Nucleus accumbens (tissue), 56 donors: ENCODE measurements at places on chromosomes 3 and 15.

DNA sequence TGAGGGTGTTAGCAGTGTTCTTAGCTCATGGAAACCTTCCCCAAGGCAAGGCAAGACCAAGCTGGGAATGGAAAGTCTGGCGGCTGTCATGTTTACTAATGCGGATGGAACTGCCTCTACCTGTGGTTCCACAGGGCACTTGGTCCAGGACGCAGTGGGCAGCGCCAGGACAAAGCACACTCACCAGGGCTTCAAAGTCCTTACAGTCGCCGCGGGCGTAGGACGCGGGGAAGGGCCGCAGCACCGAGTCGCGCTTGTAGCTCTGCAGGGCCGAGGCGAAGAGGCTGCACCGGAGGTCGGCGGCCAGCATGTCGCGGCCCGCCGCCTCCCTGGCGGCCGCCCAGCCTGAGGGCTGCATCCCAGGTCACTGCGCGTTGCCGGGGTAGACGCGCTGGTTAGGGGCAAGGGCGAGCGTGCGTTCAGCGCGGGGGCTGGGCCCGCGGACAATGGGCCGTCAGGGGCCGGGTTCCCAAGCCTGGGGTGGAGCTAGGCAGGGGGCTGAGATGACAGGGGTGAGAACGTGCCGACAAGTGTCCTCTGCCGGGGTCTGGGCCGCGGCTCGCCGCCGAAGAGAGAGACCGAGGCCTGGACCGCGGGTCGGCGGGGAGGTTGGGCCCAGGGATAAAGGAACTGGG is 497 bp downstream of the PARP16 start:
- DNase-seq: no peak

GRCh38 chr3:160671231-160671630 is 5.7 kb upstream of the ARL14 start:
- no peak for DNase-seq

GRCh38 chr3:137300703-137301102 is 342.9 kb downstream of the IL20RB start:
- no peak for DNase-seq

DNA sequence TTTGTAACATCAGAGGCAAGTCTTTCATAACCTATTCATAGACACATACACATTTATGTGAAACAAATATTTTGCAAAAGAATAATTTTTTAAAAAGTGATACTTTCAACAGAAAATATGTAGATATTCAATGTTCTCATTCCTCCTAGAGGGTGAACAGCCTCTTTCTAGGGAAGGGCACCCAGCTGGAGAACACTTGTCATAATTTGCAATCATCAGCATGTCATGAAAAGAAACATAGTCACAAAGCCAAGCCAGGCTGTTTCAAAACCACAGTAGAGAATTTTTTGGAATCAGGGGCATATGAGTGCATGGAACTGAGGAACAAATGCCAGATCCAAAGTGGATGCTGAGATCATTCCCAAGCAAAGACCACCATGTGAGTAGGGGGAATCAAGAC is 406.9 kb upstream of the ADAMTS9 start:
- DNase-seq: no peak

DNA sequence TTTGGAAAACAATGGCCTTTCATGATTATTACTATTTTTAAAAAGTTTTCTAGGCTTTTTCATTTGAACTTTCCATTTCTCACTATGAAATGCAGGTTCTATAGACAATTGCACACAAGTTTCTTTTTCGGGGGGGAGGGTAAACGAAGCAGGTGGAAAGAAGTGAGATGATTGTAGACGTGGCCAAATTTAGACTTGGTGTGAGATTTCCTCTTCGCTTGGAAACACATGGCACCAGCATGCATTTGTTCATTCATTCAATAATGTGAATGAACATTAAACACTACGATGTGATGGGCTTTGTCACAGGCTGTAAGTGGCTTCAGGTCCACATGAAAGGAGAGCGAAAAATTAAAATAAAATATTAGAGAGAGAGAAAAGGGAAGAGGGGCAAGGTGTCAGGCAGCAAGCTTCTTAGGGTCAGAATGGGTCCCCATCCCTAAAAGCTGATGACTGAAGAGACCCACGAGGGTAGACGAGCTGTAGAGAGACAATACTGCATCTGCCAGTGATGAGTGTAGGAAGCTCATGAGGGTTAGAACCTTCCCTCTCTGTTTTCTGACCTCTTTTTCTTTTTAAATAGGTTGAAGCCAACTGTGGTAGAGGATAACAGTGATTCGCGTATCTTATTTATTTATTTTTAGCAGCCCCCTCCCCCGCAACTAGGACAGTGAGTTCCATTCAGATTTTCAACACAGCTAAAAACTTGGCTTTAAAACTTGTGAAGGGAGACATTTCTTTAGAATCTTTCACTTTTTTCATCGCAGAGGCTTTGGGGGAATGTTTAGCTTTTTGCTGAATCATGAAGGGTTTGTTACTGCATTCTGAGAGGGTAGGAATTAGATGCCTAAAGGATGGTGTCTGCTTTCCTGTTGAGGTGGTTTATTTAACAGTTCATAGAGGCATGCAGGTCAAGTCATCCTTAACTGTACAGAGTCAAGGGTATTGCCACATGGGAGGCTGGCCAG is 36.2 kb downstream of the GAP43 start:
- no peak for DNase-seq

- DNase-seq: peak; percentile 80
Measured at GRCh38 chr3:14431917-14432834, 29.8 kb downstream of the SLC6A6 start.

GRCh38 chr15:87672309-87673288 is 583.9 kb downstream of the NTRK3 start:
- no peak for DNase-seq

DNA sequence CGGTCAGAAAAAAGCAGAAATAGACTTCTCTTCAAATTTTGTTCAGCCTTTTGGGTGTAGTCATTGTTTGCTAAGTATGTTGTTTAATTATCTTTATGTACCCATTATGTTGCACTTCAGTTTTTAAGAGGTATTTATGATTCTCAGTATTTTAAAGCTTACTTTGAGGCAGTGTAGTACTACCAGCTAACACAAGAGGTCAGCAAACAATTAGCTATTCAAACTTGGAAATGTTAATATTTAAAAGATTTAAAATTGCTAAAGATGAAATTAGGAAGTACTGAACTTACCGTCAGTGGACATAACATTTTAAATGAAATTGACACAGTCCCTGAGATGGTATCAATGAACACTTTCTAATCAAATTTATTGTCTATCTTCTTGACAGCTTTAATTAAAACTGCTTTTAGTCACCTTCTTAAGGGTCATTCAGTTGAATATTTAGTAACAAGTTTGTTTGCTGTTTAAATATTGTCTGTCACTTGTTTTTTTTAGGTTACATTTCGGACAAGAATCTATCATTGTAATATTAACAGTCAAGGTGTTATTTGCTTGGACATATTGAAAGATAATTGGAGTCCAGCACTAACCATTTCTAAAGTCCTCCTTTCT is 28.1 kb downstream of the NKIRAS1 start:
- DNase-seq: no peak

DNA sequence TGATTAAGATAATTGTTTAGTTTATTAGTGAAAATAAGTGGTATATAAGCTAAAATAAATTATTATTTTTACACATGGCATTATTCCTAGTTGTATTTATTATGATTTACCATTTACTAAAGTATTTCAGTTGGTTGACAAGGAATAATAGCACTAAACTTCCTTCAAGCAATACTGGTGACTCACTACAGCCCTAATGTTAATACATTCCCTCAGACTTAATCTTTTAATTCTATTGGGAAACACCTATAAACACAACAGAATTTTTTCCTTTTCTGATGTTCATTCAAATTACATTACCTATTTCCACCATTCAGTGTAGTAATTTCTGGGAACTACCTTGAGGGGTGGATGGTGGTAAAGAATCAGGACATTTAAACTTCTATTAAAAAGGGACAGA is 264.0 kb downstream of the TIGIT start:
- DNase-seq: no peak

GRCh38 chr3:127689266-127689860 is 16.6 kb downstream of the ABTB1 start:
- no peak for DNase-seq

- DNase-seq: no peak
Measured at GRCh38 chr15:61157933-61158332, 71.2 kb downstream of the RORA start.

DNA sequence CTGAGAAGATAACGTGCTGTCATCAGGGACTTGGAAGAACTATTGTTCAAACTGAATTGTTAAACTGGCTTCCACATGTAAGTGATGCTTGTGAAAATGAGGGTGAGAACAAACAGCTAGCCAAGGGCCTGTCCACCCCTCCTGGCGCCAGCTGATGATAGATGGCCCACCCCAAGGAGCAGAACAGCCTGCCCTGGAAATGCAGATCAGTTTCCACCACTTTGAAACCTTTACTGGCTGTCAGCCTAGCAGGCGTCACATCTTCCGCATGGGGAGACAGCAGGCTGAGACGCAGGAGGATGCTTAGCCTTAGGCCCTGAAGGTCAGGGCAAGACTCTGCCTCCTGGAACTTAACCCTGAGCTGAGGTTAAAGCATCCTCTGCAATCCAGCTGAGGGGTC is 6.4 kb upstream of the SLC51B start:
- DNase-seq: no peak

GRCh38 chr3:98518816-98519215 is 3.9 kb downstream of the CLDND1 start:
- peak; percentile 11 for DNase-seq

- DNase-seq: no peak
Measured at GRCh38 chr15:78873793-78874765, 1.4 kb downstream of the MORF4L1 start.

- no peak for DNase-seq
Measured at GRCh38 chr3:53613125-53613524, 118.7 kb downstream of the CACNA1D start.

DNA sequence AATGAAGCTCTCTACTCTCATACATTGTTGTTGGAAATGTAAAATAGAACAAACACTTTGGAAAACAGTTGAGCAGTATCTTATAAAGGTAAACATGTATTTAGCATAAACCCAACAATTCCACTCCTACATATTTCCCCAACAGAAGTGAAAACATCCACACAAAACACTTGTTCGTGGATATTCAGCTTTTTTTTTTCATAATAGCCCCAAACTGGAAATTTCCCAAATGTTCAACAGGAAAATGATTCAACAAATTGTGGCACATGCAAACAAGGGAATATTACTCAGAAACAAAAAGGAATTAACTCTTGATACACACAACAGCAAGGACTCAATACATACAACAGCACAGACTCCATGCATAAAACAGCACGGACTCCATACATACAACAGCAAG is 28.5 kb downstream of the RFTN1 start:
- no peak for DNase-seq

DNA sequence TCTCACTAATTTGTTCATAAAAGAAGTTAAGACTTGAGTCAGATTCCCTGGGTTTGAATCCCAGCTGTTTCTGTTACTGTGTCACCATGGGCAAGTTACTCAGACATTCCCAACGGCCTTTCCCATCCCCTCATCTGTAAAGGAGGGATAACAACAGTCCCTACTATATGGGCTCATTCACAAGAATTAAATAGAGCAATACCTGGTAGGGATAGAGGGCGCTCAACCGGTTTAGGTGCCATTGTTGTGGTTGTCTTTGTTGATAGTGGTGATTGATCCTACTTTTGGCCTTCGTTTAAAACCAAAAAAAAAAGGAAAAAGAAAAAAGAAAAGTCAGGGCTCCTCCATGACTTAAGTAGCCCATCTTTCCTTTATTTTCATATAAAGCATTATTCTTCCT is 563.1 kb downstream of the GRM7 start:
- no peak for DNase-seq

DNA sequence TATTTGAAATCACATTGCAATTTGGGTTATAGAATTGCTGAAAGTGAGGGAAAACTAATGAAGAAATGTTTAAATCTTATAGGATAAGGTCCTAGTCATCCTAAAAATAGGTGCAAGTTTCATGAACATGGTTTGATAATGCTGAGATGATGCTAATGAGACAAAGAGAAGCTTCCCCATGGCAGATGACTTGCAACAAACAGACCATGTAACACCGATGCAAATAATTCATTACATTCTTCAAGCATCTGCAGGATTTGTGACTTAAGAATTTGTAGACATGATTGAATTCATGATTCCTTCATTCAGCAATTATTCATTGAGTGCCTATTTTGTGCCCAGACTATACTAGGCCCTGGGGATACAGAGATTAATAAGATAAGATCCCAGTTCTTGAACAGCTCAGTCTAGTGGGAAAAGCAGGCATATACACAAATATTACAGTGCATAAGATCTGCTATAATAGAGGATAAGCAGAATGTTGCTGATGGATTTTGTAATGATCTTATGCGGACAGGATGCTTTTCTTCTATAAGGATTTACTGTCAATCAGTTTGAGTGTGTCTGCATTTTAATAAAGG is 367.9 kb upstream of the GBE1 start:
- no peak for DNase-seq

DNA sequence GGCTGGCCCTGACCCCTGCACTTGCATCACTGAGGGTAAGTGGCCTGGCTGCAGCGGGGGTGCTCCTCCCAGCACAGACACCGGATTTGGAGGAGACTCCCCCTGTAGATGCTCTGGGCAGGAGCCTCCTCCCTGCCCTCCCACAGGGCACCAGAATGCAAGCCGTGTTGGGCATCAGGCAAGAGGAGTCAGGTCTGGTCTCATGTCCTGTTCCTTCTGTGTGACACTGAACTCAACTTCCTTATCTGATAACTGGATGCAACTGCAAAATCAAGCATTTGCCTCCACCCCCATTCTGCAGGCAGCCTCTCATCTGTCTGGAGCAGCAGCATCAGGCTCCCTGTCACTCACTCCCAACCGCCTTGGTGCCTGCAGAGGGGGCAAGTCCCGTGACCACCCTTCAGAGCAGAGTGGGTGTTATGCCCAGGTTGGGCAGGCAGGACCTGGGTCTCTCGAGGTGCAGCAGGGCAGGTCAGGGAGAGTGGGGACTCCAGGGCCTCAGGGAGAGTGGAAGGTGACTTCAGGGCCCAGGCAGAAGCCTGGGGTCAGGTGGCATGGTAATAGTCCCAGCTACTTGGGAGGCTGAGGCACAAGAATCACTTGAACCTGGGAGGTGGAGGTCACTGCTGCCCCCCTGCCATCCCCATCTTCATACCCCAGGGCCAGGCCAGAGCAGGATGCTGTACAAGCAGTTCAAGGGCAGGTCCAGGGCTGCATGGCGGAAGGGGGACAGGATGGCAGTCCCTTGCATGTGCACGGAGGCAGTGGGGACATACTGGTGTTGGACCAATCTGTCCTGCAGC is 10.5 kb upstream of the RPL29 start:
- no peak for DNase-seq

DNA sequence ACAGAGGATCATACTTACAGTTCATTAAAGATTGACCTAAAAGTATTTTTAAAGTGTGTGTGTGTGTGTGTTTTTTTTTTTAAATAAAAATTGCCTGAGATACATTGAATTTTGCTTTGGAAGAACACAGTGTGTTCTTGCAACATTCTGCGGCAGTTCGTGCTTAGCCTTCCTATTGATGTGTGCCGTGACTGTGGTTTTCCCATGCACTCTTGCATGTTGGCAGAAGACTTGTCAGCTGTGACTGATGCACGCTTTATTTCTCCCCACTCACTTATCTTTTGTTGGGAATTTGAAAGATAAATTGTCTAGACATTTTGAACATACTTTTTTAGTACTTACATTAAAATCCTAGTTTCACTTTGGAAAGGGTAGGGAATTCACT is 136.3 kb upstream of the LRRFIP2 start:
- no peak for DNase-seq
